ENCODE measurements at places on chromosomes 2 and 18. TPM values are rescaled to one million over a fixed set of nuclear protein-coding genes. Genes with fewer than 3 reads are reported as not detected.

PTPRM gene
- 11.0 TPM for total RNA-seq

ALPG gene
- total RNA-seq = not detected

ZBTB7C gene
- total RNA-seq = not detected

ANKRD30B gene
- not detected for total RNA-seq

PRKCE gene
- total RNA-seq = 11.9 TPM

KIAA2012 gene
- total RNA-seq = not detected

PSTPIP2 gene
- total RNA-seq = 6.1 TPM

BMP10 gene
- total RNA-seq = 0.08 TPM

MAP3K19 gene
- not detected for total RNA-seq

AMER3 gene
- total RNA-seq = not detected

MRPS5 gene
- total RNA-seq = 63.6 TPM

GRCh38 chr2:3326182-3326537, 51.5 kb downstream of the EIPR1 start:
- H3K27ac ChIP-seq = no peak overlapping the region
- H3K4me3 ChIP-seq = no peak overlapping the region
- no peak for DNase-seq
- H3K4me1 ChIP-seq = peaks cover 3% of the 10 kb centered on the region
- no peaks in the 10 kb centered on the region for H3K27me3 ChIP-seq
- H3K36me3 ChIP-seq = peaks cover 8% of the 10 kb centered on the region

- no peaks in the 10 kb centered on the region for H3K4me1 ChIP-seq
- H3K4me3 ChIP-seq = no peak overlapping the region
- no peaks in the 10 kb centered on the region for H3K27me3 ChIP-seq
- peak; percentile 57 for DNase-seq
- no peaks in the 10 kb centered on the region for H3K36me3 ChIP-seq
- no peak overlapping the region for H3K27ac ChIP-seq
These were observed 5.5 kb downstream of the SYT4 start for GRCh38 chr18:43271593-43272432.

DNA sequence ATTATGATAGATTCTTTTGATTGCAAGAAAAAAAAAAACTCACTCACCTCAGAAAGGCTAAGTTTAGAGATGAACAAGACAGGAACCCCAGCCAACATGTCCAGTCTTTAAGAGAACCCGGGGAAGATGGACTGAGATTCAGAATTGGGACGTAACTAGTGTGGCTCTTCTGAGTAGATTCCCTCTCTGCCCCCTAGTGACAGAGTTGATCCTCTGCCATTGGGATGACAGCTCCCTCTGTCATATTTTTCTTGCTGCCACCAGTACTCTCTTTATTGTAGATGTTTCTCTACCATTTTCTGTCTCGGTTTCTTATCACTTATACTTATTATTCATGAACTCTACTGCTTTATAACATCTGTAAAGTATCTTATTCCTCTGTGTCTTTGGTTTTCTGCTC, 77.7 kb downstream of the GULP1 start:
- peak; percentile 86 for DNase-seq
- H3K36me3 ChIP-seq = no peaks in the 10 kb centered on the region
- H3K27ac ChIP-seq = no peak overlapping the region
- no peak overlapping the region for H3K4me3 ChIP-seq
- H3K4me1 ChIP-seq = peaks cover under 1% of the 10 kb centered on the region

- no peak overlapping the region for H3K4me3 ChIP-seq
- no peak for DNase-seq
- no peaks in the 10 kb centered on the region for H3K27me3 ChIP-seq
- no peaks in the 10 kb centered on the region for H3K4me1 ChIP-seq
- no peaks in the 10 kb centered on the region for H3K36me3 ChIP-seq
These were observed 50.1 kb downstream of the SLC14A1 start for GRCh38 chr18:45774065-45774521.

GRCh38 chr18:22521026-22521707, 103.5 kb upstream of the CTAGE1 start:
- H3K27ac ChIP-seq = no peak overlapping the region
- no peaks in the 10 kb centered on the region for H3K27me3 ChIP-seq
- no peak overlapping the region for H3K4me3 ChIP-seq

- no peak overlapping the region for H3K4me3 ChIP-seq
- no peak for DNase-seq
- no peaks in the 10 kb centered on the region for H3K4me1 ChIP-seq
- H3K27ac ChIP-seq = no peak overlapping the region
- no peaks in the 10 kb centered on the region for H3K36me3 ChIP-seq
- no peaks in the 10 kb centered on the region for H3K27me3 ChIP-seq
These were observed 4.7 kb upstream of the IL1R2 start for GRCh38 chr2:101986804-101987740.

DNA sequence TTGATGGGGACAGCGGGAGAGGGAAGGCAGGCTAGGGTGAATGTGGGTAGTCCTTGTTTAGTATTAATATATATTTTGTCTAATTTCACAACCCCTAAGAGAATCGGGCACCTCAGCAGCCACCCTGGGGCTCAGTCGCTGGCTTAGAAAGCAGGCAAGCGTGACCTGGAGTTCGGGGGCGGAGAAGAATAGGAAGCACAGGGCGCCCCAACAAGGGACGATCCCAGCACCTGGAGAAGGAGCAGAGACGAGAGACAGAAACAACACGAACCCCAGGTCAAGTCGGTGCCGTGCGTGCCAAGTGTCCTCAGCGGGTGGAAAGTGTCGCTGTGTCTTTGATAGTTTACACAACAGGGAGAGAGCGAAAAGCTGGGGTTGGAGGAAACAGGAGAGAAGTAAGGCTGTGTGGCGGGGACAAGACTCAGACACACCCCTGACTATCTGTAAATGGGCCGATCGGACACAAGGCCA, 95.4 kb downstream of the NFATC1 start:
- peaks cover 2% of the 10 kb centered on the region for H3K4me1 ChIP-seq
- no peak overlapping the region for H3K4me3 ChIP-seq
- no peak for DNase-seq
- no peaks in the 10 kb centered on the region for H3K27me3 ChIP-seq

- H3K27ac ChIP-seq = no peak overlapping the region
- H3K36me3 ChIP-seq = no peaks in the 10 kb centered on the region
- H3K4me3 ChIP-seq = no peak overlapping the region
- peaks cover 6% of the 10 kb centered on the region for H3K4me1 ChIP-seq
These were observed 44.6 kb upstream of the ROCK2 start for GRCh38 chr2:11389052-11389420.

DNA sequence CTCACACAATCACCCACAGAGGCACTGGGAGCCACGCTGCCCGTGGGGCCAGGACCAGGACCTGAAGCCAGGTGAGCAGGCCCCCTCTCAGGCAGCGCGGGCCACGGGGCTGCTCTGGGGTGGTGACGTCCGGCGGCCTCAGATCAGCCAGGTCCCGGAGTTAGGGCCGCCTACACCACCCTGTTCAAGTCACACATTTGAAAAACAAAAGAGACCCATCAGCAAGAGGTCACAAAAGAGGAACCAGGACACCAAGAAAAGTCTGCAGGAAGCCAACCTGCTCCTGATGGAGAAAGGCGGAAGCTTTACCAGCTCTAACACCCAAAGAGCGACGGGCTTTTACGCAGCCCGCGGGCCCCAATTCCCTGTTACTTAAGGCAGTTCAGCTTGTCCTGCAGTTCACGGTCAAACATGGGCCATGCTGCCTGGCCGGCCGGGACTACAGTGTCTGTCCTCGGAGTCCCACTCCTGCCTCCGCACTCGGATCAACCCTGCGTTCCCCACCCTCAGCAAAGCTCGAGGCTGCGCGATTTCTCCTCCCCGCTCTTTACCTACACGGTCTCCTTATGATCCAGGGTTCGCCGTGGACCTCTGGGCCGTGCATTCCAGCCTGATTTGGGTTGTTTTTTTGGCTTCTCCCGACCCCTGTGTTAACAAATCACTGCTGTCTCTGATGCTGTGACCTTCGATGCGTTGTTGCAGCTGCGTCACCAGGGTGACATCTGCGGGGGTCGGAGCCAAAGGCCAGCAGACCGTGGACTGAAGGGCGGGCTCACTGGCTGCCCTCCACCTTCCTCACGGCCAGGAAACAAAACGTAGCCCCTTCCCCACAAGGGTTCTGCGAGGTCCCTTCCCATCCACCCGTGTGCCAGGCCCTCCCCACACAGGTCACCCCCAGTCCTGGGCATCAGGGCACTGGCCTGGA, 31.0 kb downstream of the SNORC start:
- H3K4me3 ChIP-seq = no peak overlapping the region
- no peak for DNase-seq
- no peaks in the 10 kb centered on the region for H3K27me3 ChIP-seq
- no peaks in the 10 kb centered on the region for H3K4me1 ChIP-seq

GRCh38 chr2:195898505-195899191, 170.0 kb downstream of the DNAH7 start:
- no peak overlapping the region for H3K4me3 ChIP-seq
- no peaks in the 10 kb centered on the region for H3K36me3 ChIP-seq
- no peak overlapping the region for H3K27ac ChIP-seq
- peak; percentile 97 for DNase-seq
- peaks cover 3% of the 10 kb centered on the region for H3K27me3 ChIP-seq
- H3K4me1 ChIP-seq = peaks cover 12% of the 10 kb centered on the region

DNA sequence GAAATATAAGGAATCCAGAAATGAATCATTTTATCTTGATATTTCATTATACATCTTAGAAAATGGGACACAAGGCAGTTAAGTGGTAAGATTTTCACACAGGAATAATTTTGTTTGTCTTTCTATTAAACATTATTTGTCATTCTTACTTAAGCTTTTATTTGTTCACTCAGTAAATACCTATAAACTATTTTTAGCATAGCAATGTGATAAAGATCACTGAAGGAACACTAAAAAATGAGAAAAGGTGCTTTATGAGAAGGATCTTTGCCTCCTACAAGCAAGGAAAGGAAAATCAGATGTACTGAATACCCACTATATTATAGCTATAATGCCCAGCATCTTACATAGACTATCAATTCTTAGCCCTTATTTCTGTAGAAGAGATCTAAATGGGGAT, 176.2 kb upstream of the NYAP2 start:
- H3K36me3 ChIP-seq = no peaks in the 10 kb centered on the region
- H3K4me3 ChIP-seq = no peak overlapping the region
- no peaks in the 10 kb centered on the region for H3K27me3 ChIP-seq
- H3K4me1 ChIP-seq = no peaks in the 10 kb centered on the region

GRCh38 chr2:5561006-5561405, 131.2 kb upstream of the SOX11 start:
- peaks cover 6% of the 10 kb centered on the region for H3K4me1 ChIP-seq
- DNase-seq = peak; percentile 38
- H3K4me3 ChIP-seq = no peak overlapping the region
- H3K27me3 ChIP-seq = no peaks in the 10 kb centered on the region

DNA sequence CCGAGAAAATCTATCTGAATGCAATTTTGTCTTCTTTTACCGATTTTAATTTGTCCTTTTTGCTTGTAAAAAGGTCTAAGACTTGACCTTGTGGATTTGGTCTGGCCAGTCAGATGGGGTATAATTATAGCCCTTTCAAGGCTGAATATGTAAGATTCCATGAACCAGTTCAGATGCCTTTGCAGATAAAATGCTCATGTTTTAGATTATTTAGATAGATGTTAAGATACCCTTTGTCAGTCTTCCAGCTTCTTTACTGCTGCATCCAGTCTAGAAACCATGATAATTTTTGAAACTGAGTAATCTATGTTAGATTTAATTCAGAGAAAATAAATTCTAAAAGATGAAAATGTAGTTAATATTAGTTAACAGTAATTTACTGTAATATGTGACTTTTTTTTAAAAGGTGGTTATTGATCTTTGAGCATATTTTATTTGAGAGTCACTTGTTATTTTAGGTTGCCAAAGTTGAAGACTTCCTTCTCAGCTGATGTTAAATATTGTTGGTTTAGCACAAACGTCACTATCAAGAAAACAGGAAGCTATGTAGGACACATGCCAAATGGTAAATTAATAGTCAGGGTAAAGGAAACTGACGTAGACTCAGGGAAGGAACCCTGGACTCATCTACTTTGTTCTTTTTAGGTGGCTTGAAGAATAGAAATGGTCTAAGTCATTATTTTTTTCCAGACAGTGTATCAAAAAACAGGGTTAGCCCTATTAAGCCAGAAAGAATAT, 29.8 kb downstream of the BABAM2 start:
- no peak for DNase-seq
- no peaks in the 10 kb centered on the region for H3K36me3 ChIP-seq
- H3K27me3 ChIP-seq = no peaks in the 10 kb centered on the region
- H3K4me3 ChIP-seq = no peak overlapping the region

GRCh38 chr18:47964053-47964452, 33.6 kb upstream of the SMAD2 start:
- no peak for DNase-seq
- no peaks in the 10 kb centered on the region for H3K4me1 ChIP-seq
- H3K36me3 ChIP-seq = no peaks in the 10 kb centered on the region
- H3K27ac ChIP-seq = no peak overlapping the region

DNA sequence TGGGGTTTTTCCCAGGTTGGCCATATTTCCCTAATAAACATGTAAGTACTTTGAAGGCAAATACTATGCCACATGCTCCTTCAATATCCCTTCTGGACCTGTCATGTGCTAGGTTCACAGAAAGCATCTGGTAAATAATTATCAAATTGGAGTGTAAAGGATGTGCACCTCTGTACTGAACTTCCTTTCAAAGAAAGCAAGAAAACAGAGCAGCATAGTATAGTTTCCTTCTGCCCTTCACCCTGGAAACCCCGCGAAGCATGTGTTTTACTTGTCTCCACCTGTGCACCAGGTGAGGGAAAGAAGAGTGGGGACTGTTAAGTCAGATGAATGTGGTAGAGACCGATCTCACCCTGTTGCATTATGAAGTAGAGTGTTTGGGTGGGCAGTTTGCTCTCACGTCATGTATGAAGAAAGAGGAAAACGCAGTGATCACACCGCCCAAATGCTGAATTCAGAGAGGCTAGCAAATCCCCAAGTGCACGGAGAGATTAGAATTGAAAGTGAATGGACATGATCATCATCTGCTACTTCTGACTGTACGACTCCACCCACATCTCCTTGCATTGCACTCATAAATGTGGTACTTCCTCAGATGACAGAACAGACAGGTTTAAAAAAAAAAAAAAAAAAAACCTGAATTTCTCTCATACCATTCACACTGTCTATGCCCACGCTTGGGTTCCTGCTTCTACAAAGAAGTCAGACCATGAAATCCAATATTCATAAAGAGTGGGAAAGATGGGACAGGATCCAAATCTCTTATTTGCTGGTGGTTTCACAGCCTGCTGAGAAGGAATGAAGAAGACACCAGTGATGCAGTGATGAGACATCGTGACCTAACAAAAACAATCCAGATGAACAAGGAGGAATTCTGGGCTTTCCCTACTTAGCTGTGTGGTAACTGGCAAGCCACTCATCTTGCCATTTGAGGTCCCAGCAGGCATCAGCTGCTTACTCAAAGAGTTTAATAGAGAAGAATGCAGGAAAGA, 448.6 kb downstream of the BCL11A start:
- no peaks in the 10 kb centered on the region for H3K27me3 ChIP-seq
- no peak overlapping the region for H3K4me3 ChIP-seq
- no peaks in the 10 kb centered on the region for H3K36me3 ChIP-seq
- no peak overlapping the region for H3K27ac ChIP-seq
- H3K4me1 ChIP-seq = 0 out of 2 replicates have a peak, but pooled peaks cover 2% of the 10 kb centered on the region
